ENCODE measurements at places on chromosomes 6 and 20.

- no peak for DNase-seq
Measured at GRCh38 chr6:157438611-157439111, 57.7 kb downstream of the ZDHHC14 start.

DNA sequence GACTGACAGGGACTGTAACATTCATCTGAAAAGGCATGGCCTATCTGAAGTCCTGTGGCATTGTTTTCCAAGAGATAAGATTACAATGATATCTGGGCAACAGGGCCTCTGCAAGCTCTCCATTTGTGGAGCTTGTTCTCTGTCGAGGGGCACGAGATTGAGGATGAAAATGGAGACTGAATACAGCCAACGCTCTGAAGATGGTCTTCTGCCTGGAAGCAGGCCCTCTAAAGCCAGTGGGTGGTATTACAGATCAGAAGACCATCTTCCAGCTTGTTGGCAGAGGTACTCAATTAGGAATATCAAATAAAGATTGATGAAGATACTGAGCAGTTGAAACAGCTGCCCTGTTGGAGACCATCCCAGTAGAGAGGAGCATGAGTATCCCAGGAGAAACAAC lies 288.2 kb downstream of the CENPW start:
- DNase-seq = no peak

GRCh38 chr6:70956451-70957283 lies at the start of gene B3GAT2:
Gene B3GAT2, minus strand, starts transcription at chr6:70957060. Its CDS starts 631 bp downstream, at chr6:70956429.
- DNase-seq = no peak

DNA sequence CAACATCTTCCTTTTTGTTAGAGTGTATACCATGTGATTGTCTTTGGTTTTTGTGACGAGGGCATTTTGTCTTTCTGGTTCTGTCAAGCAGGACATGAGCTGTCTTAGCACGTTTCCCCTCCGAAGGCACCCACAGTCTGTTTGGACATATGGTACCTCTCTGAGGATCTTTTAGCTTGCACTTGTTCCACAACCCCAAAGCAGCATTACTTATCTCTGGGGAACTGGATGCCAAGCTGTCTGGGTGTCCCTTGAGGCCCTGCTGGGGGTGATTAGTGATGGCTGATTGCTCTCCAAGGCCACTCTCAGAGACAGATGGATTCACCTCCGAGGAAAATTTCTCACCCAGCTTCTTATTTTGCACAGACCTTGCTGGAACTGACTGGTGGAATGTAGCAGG lies 445.0 kb upstream of the CHD6 start:
- DNase-seq = no peak

GRCh38 chr6:169647637-169648036 lies 54.2 kb downstream of the WDR27 start:
- DNase-seq = no peak

DNA sequence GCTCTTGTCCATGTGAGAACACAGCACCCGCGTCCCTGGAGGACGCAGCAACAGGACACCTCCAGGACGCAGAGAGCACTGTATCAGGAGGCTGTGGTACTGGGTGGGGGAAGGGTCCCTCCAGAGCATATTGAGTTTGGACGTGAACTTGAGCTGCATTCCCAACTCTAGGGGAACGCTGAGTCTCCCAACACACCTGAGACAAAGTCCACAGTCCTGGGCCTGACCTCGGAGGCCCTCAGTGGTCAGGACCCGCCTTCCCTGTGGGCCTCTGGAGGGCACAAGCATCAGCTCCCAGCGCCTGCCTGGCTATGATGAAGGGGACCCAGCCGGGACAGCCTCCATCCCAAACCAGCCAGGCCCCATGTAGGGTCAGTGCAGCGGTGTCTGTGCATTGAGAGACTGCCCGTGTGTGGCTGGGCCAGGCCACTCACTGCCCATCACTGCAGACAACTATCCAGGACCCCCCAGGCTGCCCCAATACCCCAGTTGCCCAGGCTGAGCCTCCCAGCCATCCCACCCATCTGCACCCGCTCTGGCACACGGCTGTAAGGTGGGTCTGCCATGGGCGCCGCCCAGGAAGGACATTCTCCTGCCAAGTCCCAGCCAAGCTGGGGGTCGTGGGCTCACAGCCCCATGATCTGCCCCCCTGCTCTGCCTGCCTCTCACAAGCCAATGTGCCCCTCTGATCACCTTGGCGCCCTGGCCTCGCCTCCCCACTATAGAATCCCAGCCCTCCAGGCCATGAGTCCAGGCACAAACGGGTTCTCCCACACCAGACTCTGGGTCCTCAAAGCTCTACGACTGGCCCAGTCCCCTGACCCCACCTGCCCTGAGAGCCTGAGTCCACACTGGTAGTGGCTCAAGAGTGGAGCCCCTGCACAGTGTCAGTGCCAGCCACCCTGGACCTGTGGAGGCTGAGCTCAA lies 115.7 kb downstream of the TAF4 start:
- no peak for DNase-seq

DNA sequence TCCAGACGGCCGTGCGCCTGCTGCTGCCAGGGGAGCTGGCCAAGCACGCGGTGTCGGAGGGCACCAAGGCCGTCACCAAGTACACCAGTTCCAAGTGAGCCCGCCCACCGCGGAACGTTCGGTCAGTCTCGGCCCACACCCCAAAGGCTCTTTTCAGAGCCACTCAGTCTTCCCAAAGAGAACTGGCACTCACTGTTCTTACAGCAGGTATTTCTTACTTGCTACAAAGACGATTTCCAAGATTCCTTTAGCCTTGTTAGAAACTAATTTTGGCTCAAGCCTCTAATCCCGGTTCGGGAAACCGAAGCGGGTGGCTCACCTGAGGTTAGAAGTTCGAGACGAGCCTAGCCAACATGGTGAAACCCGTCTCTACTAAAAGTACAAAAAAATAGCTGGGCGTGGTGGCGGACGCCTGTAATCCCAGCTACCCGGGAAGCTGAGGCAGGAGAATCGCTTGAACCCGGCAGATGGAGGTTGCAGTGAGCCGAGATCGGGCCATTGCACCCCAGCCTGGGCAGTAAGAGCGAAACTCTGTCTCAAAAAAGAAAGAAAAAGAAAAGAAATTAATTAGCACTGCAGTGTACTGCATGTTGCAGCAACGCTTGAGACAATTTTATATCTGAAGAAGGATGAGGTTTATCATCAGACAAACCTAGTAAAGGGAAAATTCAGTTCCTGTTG lies 73.1 kb downstream of the OR2B2 start:
- DNase-seq = peak; percentile 12

DNA sequence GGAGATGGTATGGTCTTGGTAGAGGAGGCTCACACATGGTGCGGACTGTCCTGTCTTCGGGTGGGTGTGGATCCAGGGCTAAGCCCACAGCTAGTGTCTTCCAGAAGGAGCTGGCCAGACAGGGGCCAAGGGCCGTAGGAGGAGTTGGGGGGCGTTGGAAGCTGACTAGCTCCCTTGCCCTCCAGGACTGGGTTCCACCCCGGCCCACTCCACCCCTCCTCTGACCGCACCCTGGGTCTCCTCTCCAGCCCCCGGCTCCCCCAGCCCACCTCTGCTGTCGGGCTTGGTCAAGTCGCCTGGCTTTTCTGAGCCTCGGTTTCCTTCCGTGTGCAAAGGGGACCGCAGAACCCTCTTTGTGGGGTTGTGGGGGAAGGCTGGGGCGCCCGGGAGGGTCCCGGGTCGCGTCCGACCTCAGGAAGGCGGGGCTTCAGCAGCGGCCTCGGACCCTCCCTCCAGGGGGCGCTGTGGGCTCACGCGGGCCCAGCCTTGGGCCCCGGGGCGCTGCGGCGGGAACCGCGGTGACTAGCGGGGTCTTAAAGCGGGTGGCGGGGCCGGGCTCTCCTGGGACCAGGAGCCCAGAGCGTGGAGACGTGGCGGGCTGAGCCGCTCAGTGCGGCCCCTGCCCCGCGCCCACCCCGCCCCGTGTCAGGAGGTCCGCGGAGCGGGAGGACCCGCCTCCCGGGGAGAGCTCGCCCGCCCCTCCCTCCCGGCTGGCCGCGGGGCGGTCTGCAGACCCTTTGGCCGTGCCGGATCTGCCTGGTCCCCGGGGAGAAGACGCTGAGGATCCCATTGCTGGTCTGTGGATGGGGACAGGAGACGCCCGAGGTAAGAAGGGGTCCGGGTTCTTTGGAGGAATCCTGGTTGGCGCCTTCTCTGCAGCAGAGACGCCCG lies 5.4 kb downstream of the NPBWR2 start:
- DNase-seq = no peak

- DNase-seq = no peak
Measured at GRCh38 chr6:35120746-35121145, 20.4 kb downstream of the TCP11 start.

GRCh38 chr6:106159531-106159940 lies 73.4 kb downstream of the PRDM1 start:
- no peak for DNase-seq

- no peak for DNase-seq
Measured at GRCh38 chr6:108677894-108678293, 117.2 kb downstream of the FOXO3 start.

- no peak for DNase-seq
Measured at GRCh38 chr6:9647071-9647445, 767.8 kb downstream of the TFAP2A start.

- no peak for DNase-seq
Measured at GRCh38 chr6:101585501-101585900, 192.0 kb downstream of the GRIK2 start.

DNA sequence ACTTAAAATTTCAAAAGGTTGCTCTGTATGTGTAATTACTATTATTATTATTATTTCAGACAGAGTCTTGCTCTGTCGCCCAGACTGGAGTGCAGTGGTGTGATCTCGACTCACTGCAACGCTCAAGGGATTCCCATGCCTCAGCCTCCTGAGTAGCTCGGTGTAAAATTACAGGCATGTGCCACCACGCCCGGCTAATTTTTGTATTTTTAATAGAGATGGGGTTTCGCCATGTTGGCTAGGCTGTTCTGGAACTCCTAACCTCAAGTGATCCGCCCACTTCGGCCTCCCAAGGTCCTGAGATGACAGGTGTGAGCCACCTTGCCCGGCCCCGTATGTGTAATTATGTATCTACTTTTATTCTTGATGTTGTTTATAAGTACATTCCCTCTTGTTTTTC lies 65.3 kb upstream of the ZNF217 start:
- DNase-seq = no peak

DNA sequence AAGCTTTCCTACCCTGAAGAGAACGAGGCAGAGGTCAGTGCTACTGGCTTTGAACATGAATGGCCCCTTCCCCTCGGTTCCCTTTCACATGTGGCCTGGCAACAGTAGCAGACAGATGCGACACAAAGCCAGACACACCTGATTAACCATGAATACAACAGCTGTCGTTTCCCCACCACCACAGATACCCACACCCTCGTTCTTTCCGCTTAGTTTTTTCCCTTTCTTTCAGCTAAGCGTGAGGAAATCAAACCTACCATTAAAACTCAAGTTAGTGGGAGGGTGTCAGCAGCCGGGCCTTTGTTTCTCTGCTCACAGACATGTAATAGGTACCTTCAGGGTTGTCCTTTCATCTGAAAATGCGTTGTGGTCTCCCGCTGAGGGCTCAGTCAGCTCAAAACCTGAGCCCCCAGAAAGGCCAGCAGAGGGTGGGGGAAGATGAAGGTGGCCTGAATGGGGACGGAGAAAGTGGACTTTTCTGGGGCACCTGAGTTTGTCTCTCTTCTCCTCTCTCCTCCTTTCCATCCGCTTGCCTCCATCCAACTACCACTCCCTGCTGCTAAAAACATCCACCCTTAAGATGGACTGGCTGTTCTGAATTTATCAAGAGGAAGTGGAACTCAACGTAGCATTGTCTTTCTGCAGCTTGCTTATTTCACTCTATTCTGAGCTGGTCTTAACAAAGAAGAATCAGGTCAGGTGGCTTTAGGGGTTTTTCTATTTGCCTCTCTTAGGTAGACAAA lies 516.6 kb upstream of the JARID2 start:
- DNase-seq = no peak

DNA sequence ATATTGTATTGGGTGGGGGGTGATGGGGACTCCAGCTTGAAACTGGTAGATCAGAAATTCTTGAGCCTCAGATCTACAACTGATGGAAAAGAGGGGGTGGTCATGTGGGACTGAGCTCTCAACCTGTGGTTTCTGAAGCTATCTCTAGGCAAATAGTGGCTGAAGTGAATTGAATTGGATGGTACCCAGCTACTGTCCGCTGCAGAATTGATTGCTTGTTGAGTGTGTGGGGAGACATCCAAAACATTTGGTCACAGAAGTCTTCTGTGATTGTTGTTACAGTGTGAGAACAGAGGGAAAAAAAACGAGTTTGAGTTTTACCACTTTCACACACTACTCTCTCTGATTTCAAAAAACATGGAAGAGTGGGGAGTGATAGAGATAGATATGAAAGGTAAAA lies 14.8 kb downstream of the CDS2 start:
- DNase-seq = no peak

- no peak for DNase-seq
Measured at GRCh38 chr20:21031666-21032065, 74.5 kb downstream of the LINC00237 start.

DNA sequence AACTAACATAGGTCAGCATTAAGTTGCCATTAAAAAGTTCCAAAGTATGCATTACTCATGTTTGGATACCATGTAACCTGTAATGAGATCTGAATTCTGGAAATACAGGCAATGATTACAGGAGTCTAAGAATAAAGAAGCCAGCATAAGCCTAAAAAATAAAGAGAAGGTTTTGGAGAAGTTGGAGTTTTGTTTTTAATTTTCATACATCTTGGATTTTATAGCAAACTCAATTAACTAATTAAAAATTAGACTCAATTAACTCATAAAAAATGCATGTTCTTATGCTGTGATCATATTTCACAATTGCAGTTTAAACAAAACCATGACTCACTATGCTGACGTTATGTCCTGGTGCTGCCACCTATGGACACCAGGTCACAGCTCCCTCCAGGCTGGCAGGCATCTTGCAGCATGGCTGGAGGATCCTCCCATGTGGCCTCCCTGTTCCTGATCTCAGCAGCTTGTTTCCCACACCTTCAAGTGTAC lies 648.8 kb upstream of the AGPAT4 start:
- no peak for DNase-seq

DNA sequence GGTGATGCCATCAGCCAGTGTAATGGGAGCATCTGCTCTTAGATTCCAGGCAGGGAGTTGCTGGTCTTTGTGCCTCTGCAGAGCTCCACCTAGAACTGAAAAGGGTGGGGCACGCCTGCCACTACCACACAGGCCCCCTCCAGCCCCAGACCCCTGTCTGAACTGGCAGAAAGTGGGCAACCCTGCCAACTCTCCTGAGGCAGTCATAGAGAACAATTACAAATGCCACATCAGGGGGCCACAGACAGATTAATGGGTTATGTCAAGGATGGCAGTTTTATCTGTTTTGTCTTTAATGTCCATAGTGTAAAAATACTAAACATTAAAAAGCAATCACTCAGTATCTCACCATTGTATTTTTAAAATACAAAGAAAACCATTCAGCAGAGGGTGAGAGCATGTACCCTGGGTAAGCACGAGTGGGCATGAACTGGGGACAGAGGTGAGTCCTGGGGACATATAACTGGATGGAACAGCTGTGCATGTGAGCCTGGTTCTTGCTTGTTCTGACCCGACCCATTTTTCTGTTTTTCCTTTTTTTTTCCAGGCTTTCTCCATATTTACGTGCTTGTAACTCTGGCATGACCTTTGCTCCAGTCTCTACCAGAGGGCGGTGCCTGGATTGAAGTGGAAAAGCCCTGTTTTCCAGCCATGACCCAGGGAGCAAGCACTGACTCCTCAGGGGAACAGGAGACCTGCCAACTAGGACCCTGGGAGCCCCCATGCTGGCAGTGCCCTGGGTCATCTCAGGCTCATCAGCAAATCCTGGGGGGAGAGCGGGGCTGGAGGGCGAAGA lies 8.2 kb downstream of the TRAF3IP2 start:
- no peak for DNase-seq

Measured in stimulated activated CD8-positive, alpha-beta memory T cell treated with anti-CD3 and anti-CD28 coated beads, Interleukin-4, amount 100 ng/mL, for 1 hour (primary cell).